ENCODE measurements at places on chromosomes 11 and 22.

- no peak for DNase-seq
These were observed 420.6 kb upstream of the CNTN5 start for GRCh38 chr11:98600103-98600502.

- DNase-seq: no peak
These were observed 9.7 kb downstream of the MMP3 start for GRCh38 chr11:102833731-102834130.

- DNase-seq: no peak
These were observed 42.2 kb downstream of the WNT7B start for GRCh38 chr22:45934659-45935341.

DNA sequence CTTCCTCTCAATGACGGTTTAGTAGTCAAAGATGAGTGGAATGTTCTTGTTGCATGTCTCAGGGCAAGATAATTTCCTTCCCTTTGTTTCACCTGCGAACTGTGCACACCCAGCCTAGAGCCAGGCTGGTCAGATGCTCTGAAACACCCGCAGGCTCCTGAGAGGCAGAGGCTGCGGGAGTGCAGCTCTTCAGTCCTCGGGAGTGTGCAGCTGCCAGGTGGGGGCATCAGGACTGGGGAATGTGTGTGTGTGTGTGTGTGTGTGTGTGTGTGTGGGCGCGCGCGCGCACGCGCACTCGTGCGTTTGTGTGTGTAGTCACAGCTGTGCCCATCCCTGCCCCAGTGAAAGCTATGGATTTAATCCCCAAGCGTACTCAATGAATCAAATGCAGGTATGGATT, 136.2 kb upstream of the NTM start:
- DNase-seq: no peak

DNA sequence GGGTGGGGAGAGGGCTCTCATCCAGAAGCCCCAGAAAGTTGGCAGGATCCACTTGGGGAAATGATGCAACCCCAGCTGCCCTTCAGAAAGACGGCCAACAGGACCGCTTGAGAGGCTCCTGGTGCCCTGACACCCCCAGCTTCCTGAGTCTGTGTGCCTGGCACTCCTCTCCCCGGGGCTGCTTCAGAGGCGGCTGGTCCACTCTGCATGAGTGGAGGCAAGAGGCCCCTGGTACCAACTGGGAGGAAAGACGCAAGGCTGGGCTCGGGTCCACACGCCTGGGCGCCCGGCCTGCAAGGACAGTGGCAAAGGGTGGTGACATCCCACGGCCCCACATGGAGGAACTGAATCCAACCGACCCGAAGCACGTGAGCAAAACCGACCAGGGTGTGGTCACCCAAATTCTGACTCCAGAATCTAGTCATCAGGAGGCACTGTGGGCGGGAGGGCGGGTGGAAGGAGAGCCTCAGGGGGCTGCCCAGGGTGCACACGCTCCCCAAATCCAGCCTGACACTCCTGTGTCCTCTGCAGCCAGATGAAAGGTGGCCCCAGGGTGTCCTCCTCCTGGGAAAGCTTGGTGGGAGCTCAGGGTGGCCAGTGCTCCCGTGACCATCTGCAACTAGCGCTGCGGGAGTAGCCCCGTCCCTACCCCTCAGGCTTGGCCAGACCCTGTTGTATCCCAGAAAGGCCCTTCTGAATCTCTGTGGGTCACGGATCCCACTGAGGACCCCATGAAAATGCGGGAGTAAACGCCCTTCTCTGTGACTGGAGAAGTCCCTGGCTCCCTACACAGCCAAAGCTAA, 3.7 kb downstream of the RNH1 start:
- no peak for DNase-seq
